ENCODE measurements at places on chromosomes 2 and 18.

DNA sequence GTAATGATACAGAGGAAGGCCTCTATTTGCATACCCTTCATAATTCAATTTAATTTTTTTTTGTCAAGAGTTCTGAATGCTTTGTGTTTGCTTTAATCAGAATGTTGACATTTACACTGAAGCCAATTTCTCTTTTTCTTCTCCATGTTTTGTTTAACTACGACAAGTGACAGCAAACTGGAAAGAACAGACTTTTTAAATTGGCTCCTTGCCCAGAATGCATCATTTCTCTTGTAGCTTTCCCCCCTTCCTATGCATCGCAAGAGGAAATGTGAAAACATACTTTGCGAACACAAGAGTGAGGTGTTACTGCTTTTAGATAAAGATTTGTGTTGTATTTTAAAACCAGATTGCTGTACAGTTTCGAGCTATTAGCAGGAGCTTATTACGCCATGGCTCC is 955.2 kb upstream of the CELF4 start:
- DNase-seq: no peak

- DNase-seq: no peak
Observed at GRCh38 chr2:25825238-25825637, 53.0 kb downstream of the ASXL2 start.

DNA sequence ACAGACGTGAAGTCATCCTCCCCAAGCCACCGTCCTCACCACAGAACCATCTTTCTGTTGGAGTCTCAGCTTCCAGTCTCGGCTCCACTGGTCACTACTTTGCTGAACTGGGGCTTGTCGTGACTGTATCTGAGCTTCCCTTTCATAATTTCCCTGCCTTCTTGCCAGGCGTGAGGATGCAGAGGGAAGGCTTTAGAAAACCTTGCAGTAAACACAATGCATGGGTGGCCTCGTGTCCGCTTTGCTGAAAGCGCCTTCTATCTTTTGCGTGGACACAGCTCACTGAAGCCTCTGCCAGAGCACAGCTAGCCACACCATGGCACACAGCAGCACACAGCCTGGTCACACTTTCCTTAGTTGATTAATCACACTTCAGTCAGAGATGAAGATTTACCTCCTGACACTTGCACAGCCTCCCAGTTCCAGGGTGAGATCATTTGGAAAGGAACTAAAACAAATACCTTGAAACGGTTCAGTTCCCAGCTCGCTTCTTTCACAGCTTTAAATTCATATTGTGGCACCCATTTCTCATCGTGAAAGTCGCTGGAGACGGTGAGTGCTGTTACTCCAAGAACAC is 2.8 kb upstream of the GPR45 start:
- no peak for DNase-seq

- no peak for DNase-seq
Observed at GRCh38 chr2:45394216-45394615, 216.9 kb downstream of the SRBD1 start.

- no peak for DNase-seq
Observed at GRCh38 chr18:46437061-46437460, 220.0 kb downstream of the LOXHD1 start.

- no peak for DNase-seq
Observed at GRCh38 chr2:80291656-80292055, 12.9 kb downstream of the LRRTM1 start.

- no peak for DNase-seq
Observed at GRCh38 chr18:23945416-23946079, 69.0 kb upstream of the TTC39C start.

DNA sequence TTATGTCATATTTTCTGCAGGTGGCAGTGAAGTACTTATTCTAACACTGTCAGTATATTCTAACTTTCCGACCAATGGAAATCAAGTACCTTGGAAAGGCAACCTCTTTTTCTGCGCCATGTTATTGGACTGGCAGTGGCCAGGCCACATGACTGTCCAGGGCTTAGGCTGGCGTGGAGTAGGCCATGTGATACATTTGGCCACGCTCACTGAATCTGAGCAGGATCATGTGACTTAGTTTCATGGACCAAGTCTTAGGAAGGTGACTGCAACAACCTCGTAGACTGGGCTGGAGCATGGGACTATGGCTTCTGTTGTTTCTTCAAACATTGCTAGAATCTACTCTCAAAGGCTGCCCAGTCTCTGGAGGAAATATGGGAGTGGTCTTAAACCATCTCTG is 60.4 kb upstream of the HAAO start:
- DNase-seq: no peak

DNA sequence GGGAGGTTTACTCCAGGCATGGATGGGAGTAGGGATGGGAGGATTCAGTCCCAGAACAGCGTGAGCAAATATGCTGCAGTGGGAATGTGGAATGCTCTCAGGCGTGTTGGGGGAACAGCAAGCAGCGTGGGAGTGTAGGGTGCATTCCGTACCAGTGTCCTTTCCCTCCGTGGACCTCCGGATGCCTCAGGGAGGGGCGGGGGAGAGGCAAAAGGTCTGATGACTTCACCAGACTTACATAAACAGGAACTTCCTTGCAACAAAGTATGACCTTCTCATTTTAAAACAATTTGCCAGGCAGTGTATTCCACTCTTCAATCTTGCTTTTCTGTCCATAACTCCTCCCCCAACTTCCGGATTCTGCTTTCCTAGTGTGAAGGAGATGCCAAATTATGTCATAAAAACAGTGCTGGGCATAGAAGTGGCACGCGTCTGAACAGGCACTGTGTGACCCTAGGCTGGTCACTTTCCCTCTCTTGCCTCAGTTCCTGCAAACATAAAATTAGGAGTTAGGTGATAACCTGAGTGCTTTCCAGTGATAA is 36.9 kb downstream of the RPL37A start:
- DNase-seq: no peak

- no peak for DNase-seq
Observed at GRCh38 chr2:145360129-145360790, 840.3 kb upstream of the ZEB2 start.

DNA sequence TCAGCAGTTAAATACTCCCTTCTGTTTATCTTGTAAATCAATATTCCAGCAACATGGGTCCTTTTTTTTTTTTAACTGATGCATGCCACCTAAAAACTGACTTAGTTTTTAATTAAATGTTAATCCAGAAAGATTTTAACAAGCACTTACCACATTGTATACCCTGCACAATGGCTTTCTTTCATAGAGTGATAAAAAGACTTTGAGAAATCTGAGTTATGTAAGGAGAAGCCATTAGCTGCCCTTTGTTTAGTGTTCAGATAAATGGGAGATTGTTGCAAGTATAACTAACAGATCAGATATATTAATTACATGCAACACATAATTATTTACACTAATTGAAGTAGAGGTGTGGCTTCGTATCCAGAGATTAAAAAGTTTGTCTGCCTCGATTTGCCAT is 22.7 kb upstream of the NFATC1 start:
- no peak for DNase-seq

- DNase-seq: no peak
Observed at GRCh38 chr2:181552808-181553207, 95.6 kb downstream of the ITGA4 start.

DNA sequence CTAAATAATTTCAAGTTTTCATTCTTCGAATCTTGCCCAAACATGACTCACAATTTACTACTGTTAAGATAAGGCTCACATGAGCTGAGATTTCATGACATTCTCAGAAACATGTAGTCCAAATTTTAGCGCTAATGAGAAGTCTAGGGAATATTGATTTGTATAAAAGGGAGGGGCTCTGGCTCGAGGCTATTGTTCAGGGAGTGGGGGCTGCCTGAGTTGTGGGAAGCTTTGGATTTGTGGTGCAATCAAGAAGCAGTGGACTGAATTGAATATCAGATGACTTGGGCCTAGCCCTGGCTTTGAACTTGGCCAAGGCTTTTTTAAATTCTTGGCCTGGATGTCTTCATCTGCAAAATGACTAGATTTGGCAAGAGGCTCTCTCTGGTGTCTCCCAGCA is 674.9 kb upstream of the FANCL start:
- DNase-seq: no peak

GRCh38 chr2:12821656-12822055 is 104.9 kb downstream of the TRIB2 start:
- no peak for DNase-seq
